Stimulated activated CD8-positive, alpha-beta memory T cell treated with anti-CD3 and anti-CD28 coated beads, Interleukin-15, amount 100 ng/mL, for 24 hours (primary cell): ENCODE measurements at places on chromosomes 7 and 10.

DNA sequence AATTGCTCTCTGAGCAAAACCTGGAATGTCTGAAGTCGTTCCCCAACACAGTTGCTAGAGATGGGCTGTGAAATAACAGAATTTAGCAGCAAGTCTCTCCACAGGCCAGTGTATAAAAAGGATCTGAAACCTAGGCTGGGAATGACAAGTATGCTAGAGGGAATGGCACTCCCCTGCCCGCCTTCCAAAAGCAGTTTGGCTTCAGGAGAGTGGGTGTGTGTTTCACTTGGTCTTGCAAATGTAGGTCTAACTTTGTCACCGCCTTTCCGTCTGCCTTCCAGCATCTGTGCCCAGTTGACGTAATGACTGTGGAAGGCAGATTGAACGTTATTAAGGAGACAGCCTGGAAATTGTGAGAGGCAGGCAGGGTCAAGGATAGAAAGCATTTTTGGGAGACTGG is 18.0 kb upstream of the MTURN start:
- DNase-seq = no peak

GRCh38 chr10:3699916-3700315 is 85.1 kb downstream of the KLF6 start:
- no peak for DNase-seq

- DNase-seq = no peak
Measured at GRCh38 chr10:2619472-2619871, 447.9 kb upstream of the PFKP start.

- DNase-seq = no peak
Measured at GRCh38 chr10:122327237-122328206, 47.0 kb upstream of the PLEKHA1 start.
